ENCODE measurements at places on chromosomes 5 and 9.
A peak's percentile ranks its signal among the peaks of the same experiment; 100 is the strongest.

- DNase-seq: no peak
Measured at GRCh38 chr5:37568018-37568753, 189.1 kb downstream of the WDR70 start.

GRCh38 chr5:1383886-1384401 lies 39.0 kb upstream of the CLPTM1L start:
- no peak for DNase-seq

DNA sequence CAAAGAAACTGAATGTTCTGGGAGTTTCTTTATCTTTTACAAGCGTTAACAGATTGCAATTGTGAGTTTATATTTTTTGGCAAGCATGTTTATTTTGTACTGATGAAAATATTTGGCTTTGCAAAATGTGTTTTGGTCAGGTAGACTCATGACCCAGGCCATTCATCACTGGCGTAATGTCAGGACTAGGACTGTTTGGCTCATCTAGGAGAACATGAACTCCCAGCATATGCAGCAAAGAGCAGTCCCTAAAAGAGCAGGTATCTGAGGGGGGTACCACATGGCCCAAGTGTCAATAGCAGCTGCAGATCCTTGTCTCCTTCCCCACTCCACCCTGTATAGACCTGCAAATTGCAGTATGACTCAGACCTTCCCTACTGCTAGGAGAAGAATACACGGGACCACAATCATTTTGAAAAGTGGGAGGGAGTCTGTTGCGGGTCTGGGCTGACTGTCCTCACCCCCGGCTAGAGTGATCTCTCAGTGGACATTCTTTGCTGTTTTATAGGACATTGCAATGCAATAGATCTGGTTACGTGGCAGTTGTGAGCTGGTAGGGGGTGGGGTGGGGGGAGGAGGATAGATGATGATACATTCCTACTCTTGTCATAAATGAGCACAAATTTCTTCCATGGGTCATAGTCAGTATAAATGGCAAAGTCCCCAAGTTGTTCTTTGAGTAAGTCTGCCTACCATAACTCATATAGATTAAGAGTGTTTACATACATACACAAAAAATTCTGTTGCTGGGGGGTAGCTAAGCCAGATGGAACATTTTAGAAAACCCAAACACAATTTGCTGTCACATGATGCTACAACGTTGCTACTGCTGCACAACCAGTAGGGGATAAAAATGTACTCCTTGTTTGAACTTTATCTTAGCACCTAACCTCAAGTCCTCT lies 20.8 kb upstream of the SNCAIP start:
- DNase-seq: no peak

- no peak for DNase-seq
Measured at GRCh38 chr9:114426046-114426948, 38.5 kb upstream of the AKNA start.

GRCh38 chr5:133723126-133723525 lies 110.8 kb upstream of the FSTL4 start:
- no peak for DNase-seq

DNA sequence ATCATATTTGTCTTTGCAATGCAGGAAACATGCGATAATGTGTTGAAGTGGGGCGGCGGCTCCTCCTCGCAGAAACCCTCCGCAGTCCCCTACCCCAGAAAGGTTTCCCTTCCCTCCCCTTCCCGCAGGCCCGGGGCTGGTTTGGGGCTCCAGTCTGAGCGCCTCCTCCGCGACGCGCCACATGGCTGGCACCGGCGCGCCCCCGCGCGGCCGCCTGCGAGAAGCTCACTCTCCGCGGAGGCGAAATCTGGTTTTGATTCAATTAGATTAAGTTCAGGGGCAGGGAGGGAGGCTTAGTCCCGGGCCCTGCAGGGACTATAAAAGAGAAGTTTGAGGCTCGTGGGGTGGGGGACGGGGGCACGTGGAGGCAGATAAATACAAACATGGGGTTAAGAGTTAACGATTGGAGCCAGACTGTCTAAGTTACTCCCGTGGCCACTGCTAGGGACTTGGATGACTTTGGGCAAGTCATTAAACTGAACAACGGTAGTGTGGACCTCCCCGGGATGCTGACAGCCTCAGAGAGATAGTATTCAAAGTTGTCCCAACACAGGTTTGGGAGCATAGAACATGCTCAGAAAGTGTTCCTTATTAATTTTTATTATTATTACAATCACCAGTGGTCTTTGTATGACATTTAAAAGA lies 69.4 kb downstream of the MSX2 start:
- peak; percentile 8 for DNase-seq

- peak; percentile 12 for DNase-seq
Measured at GRCh38 chr9:124389146-124389939, 25.9 kb downstream of the PSMB7 start.

DNA sequence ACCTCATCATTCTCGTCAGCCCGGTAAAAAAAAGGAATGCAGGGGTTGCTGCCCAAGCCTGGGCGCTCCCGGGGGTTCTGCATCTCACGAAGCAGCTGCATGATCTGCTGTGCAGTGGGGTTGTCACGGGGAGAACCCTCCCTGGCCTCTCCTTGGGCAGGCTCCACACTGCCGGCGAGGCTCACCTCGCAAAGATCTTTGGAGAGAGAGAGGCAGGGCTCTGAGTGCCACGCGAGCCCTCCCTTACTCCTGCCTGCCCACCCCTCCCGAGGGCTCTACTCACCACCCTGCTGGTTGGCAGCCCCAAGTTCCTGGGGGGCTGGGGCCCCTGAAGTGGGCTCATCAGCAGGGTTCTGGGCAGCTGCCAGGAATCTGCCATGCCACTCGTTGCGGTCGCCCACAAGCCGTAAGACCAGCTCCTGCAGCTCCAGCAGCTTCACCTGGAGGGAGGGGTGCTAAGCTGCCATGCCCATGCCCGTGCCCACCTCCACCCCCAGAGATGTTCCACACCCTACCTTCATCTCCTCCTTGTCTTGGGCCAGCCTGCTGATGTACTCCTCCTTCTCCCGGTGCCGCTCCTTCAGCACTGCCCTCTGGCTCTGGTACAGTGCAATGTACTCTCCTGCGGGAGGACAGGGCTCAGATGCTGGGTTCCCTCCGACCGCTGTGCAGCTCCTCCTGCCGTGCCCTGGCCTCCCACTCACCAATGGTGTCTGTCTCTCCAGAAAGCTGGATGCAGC lies 18.6 kb downstream of the GOLGA2 start:
- DNase-seq: no peak

- no peak for DNase-seq
Measured at GRCh38 chr5:168447808-168448207, 38.5 kb upstream of the RARS1 start.

DNA sequence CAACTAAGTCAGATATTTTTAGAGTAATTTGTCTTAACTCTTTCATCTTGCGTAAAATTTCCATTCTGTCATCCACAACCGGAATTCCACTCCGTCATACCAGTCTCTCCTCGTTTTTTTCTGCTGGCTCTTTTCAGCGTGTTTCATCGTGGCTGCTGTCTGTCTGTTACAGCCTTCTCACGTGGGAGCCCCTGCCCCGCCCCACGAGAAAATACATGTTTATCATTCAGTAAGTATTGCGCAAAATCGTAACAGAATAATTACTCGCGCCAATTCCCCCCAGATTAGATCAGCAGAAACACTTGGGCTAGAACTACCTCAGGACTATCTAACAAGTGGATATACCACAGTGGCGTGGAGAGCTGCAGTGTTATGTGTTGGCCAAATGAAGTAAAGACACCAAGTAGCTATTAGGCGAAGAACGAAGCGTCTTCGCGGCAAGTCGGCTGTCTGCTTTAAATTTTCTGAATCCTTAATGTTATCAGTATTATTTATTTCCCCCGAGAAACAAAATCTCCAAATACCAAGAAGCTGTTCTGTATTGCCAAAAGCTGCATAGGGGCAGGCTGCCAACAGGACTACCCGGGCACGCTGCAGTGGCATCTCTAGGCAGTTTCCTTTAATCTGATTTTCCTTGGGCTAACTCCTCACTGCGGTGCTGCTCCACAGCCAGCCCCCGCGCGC lies 566 bp upstream of the FOCAD start:
- peak; percentile 51 for DNase-seq

DNA sequence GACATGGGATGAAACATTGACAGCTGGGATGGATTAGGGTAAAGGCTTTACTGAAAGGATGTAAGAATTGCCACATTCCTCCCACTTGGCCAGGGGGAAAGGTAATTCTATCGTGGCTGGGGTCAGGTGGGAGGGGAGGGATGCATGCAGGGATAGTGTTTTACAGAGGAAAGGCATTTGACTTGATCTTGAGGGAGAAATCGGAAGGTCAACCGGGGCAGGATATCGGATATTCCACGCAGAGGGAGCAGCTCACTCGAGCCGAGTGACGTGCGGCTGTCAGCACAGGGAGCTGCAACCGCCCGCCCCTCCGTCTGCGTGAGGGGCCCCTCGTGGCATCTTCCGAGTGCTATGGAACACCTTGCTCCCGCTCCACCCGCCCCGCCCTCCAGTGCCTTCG lies 63.4 kb upstream of the ADAMTS2 start:
- DNase-seq: no peak

DNA sequence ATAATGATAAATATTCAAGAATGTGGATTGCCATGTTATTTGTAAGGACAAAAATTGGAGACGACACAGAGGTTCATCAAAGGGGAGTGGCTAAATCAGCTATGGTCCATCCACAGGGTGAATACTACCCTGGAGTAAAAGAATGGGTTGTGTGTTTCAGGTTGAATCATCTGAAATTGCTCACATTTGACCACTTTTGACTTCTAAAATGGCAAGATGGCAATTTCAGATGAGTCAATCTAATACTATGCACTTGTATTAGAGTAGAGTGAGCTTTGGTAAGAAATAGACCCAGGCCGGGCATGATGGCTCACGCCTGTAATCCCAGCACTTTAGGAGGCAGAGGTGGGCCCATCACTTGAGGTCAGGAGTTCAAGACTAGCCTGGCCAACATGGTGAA lies 131.8 kb downstream of the GAPVD1 start:
- no peak for DNase-seq

- DNase-seq: peak; percentile 85
Measured at GRCh38 chr9:33778700-33779351, 16.5 kb upstream of the PRSS3 start.

- DNase-seq: no peak
Measured at GRCh38 chr9:29800821-29801220, 2227.5 kb upstream of the C9orf72 start.

GRCh38 chr9:20074291-20074690 lies 285.5 kb upstream of the SLC24A2 start:
- no peak for DNase-seq

- no peak for DNase-seq
Measured at GRCh38 chr5:53165431-53166182, 56.0 kb upstream of the MOCS2 start.

DNA sequence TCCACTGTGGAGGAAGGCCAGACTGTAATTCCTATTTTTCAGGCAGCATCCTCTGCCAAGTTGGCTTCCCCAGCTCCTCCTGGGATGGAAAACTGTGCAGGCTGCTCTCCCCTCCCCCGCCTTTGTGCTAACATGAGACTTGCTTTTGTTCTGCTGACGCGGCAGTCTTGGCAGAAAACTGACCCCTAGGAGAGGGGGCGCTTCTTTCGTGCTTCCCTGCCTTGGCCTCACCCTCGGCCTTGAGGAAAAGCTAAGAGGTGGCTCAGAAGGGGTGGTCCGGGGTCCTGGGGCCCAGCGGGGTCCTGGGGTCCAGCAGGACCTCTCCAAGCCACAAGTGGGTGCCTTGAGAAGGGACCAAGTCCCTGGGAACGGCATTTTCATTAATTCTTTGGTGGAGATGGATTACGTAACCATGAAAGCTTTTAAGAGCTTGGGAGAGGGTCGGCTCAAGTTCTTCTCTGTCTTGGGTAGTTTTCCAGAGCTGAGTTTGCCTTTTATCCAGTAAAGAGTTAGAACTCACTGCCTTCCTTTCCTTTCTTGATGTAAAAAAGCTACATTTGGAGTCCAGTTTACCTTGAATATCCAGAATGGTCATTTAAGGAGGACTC lies 51.0 kb downstream of the SH3PXD2B start:
- DNase-seq: no peak

- DNase-seq: no peak
Measured at GRCh38 chr9:95360866-95361265, 43.4 kb upstream of the FANCC start.

GRCh38 chr9:20353524-20353923 lies 268.8 kb downstream of the MLLT3 start:
- no peak for DNase-seq

DNA sequence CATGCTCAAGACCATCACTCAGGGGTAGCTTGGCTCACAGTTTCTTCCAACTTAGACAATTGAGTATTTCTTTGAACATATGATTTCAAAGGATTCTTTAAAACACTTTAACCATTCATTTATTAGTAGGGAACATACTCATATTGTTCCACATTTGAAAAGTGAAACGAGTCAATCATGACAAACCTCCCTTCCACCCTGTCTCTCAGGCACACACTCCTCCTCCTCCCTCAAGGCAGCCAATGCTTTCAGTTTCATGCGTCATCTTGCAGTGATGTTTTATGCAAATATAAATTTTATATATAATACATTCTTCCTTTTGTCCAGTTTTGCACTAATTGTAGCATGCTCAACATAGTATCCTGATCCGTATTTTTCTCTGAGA lies 126.0 kb upstream of the BOD1 start:
- no peak for DNase-seq

DNA sequence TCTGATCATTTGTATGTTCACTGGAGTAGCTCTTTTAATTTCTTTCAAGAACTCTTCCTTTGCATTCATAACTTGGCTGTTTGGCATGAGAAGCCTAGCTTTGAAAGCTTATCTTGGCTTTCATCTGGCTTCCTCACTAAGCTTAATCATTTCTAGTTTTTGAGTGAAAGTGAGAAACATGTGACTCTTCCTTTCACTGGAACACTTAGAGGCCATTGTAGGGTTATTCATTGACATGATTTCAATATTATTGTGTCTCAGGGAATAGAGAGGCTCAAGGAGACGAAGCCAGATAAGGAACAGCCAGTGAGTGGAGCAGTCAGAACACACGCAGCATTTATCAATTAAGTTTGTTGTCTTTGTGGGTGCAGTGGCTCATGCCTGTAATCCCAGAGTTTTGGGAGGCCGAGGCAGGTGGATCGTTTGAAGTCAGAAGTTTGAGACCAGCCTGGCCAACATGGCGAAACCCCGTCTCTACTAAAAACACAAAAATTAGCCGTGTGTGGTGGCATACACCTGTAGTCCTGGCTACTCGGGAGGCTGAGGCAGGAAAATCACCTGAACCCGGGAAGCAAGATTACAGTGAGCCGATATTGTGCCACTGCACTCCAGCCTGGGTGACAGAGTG lies 98.3 kb downstream of the UGCG start:
- DNase-seq: no peak

GRCh38 chr9:89920131-89920530 lies 315.3 kb downstream of the GADD45G start:
- DNase-seq: no peak

DNA sequence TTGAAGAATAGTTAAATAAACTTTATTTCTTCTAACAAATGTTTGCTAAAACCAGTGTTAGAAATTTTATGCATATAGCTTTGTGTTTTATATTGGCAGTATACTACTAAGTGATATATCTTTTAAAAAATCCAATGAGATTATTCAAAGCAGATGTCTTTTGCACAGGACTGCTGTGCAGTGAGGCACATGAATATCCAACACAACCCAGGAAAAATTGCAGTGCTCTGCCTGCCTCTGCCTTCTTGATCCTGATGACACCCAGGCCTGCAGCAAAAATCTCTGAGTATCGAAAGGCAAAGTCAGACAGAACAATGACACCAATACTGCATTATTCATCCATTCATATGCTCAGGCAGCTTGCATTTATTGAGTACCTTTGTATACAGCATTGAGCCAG lies 1076.5 kb upstream of the ARRDC3 start:
- no peak for DNase-seq

Data from NCI-H2081 (cell line).